Erythroblast (primary cell): ENCODE measurements at places on chromosomes 2 and 18.

- DNase-seq = peak; percentile 13
These were observed 55.7 kb downstream of the ACSL3 start for GRCh38 chr2:222916229-222917197.

GRCh38 chr2:25649786-25650185 is 23.6 kb downstream of the DTNB start:
- DNase-seq = no peak

DNA sequence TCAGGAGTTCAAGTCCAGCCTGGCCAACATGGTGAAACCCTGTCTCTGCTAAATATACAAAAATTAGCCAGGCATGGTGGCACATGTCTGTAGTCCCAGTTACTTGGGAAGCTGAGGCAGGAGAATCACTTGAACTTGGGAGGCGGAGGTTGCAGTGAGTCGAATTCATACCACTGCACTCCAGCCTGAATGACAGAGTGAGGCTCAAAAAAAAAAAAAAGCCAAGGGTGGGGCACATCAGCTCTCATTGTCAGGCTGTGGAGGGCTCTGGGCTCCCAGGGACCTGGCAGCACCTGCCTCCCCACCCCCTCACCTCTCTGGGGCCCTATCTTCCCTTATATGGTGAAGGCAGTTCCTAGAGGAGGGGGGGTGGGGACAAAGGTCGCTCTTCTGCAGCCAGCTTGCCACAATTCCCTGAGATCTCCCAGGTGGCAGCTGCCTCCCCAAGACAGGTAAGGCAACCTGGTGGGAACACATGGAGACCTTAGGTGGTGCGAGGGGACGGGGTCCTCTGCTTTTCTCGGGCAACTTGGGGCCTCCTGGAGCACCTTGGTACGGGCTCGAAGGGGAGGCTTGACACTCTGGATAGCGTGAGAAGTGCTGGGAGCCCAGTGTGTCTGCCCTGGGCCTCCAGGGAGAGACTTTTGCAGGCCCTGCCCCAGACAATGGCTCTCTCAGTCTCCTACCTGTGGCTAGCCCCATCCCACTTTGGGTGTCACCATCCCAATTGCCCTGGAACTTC is at the start of gene VIL1:
Gene VIL1, plus strand, starts transcription at position 407 of the 742 bp plus-strand sequence. CDS start 4,656 bp downstream, outside the sequence.
- DNase-seq = no peak

- DNase-seq = no peak
These were observed 47.0 kb downstream of the KIF5C start for GRCh38 chr2:148922062-148922461.

- DNase-seq = no peak
These were observed 573.5 kb upstream of the SETBP1 start for GRCh38 chr18:44107187-44107586.

DNA sequence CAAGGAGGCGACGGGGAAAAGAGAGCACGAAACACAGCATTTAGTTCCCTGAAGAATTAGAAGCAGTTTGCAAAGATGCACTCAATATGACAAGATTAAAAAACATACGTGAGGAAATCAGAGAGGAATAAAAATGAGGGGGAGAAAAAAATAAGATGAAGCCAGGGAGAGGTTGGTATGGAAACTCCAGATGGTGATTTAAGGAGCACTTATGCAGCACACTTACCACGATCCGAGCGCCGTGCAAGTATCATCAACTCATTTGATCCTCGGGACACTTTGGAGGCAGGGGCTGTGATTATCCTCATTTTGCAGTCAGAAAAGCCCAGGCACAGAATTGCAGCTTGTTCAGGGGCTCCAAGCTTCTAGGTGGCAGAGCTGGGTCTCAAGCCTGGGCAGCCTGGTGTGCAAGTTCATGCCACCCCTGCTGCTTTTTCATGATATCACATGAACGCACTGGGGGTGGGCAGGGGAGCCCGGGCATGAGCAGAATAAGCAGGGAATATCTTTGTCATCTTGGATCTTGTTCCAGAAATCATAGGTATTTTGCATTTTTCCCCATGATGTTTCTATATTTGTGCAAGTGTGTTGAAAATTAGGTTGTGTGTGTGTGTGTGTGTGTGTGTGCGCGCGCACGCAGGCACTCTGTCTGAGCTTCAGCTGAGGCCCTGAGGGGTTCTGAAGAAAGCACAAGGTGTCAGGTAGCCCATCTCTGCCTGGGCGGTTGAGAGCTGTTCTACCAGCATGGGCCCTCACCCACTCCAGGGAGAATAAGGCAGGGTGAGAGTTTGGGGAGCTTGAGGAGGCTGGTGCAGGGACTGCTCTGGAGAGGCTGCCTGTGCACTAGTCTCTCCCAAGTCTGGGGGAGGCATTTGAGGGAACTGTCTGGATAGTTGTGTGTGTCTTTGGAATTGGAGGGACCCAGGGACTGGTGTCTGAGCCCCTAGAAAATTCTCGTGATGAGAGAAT is 25.0 kb upstream of the PDIA6 start:
- DNase-seq = no peak

DNA sequence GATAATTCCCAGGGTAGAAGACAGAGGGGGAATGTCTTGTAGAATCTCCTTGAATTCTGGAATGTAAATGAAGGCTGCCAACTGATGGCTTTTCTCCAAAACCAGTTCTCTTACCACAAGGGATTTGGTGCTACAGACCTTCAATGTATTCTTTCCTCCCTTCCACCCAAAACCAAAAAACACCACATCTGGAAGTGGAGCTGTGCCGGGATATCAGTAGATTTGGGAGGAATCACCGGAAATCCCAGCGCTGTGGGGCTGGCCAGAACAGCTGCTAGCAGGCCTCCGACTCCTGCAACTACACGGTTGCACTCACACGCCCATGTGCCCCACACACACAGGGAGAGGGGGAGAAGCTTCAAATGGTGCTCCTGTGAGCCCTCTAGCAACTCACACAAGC is 45.7 kb downstream of the RPL31 start:
- no peak for DNase-seq

GRCh38 chr18:10002280-10002679 is 88.5 kb downstream of the VAPA start:
- DNase-seq = no peak

- DNase-seq = no peak
These were observed 1.3 kb upstream of the HOXD4 start for GRCh38 chr2:176149939-176150583.

GRCh38 chr2:85889627-85890281 is 964 bp upstream of the ST3GAL5 start:
- no peak for DNase-seq

GRCh38 chr2:219020604-219021365 is 20.5 kb downstream of the CFAP65 start:
- no peak for DNase-seq

DNA sequence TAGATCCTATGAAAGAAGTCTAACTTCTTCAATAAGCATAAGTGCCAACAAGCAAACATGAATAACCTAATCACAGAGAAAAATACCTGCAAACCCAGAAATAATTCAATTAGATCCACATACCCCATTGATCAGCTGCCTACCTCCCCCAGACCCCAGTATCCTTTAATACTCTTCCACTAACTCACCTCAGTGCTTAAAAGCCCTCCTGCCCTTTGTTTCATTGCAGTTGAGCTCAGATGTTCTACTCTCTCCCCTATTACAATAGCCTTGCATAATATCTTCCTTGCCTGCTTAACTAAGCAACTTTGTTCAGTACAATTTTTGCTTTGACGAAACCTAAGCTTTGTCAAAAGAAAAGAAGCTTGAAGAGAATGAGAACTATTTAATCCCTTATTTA is 156.0 kb upstream of the ZC3H15 start:
- no peak for DNase-seq

DNA sequence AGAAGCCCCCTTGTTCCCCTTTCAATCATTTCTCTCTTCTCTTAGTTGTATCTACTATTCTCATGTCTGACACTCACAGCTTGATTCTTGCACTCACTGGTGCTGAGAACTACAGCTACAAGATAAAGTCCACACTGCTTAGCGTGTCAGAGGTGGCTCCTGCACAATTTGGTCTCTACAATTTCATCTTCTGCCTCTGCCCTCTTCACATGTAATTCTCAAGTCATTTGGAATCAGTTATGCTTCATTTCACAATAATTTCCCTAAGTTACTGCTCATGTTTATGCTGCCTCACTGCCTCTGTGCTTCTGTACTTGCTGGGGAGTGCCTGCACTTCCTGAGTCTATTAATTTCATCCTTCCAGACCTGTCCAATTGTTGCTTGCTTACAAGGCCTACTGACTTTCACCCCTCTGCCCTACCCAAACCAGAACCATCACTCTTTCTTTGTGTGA is 11.6 kb upstream of the NAB1 start:
- no peak for DNase-seq

DNA sequence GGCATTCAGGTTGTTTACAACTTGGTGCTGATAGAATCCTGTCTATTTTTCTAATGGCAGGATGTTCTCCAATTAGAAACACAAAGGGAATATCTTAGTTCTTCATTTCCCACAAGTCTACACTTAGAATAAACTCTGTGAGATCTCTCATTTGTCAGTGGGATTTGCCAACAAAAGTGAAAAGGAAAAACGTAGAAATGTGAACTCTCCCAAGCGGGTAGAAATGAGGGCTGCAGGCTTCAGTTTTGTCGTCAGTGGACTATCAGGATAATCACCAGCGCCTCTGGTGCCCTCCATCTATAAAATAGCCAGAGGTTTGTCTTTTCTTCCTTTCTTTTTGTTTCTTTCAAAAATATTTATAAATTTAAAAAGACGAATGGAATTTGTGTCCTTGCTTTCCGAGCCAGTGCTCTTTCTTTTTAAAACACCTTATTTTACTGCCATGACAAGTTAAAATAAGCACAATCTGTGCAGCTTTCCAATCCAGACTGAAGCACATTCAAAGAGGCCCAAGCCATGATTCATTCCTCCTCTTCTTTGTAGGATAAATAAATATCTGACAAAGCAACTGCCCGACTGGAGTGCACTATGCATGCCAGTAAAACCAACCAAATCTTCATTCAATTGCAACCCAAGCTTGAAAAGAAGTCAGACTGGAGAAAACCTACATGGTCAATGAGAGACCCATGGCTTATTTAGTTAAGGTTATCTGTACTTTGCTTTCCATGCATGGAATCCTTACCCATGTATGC is 185.8 kb downstream of the ANKRD44 start:
- no peak for DNase-seq
